ENCODE measurements at places on chromosomes 4 and X.

DNA sequence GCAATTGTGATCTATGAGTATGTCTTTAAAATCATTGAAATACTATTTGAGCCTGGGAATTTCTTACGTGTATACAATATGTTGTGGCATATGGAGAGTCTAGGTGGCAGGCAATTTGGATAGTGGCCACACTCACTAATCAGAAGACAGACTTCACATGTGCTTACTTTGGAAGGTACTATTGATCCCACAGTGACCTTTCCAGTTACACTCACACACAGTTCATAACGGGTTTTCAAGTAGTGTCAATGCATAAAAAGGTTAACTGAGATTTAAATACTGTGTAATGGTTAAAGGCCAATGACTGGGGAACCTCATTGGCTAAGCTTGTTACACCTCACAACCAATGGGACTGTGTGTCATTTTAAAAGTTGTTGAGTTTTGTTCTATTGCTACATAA lies 783.2 kb downstream of the RPA4 start:
- no peak for DNase-seq

GRCh38 chr4:7324651-7325121 lies 110.0 kb downstream of the PSAPL1 start:
- peak; percentile 66 for DNase-seq

DNA sequence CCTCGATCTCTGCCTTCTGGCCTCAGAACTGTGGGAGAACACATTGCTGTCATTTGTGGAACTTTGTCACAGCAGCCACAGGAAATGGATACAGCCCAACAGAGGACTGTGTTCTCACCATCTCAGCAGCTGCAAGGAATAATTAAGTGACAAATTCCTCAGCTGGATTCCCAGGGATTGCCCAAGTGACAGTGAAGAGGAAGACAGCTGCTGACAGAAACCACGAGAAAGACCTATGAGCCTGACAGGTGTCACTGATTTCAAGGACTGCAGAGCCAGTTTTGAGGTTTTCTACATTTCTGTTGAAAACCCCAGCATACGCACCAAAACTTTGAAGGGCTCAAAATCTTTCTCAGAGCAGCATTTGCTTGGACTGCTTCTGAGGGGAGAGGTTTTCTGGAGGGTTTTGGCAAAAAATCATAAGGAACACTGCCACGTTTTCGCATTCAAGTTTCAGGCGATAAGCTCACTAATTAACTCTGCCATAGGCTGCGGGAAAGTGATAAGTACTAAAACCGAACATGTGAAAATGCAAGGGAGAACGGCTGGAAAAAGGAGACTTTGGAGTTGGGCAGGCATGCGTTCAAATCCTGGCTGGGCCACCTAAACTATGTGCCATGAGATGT lies 88.8 kb downstream of the DRD5 start:
- DNase-seq: no peak

DNA sequence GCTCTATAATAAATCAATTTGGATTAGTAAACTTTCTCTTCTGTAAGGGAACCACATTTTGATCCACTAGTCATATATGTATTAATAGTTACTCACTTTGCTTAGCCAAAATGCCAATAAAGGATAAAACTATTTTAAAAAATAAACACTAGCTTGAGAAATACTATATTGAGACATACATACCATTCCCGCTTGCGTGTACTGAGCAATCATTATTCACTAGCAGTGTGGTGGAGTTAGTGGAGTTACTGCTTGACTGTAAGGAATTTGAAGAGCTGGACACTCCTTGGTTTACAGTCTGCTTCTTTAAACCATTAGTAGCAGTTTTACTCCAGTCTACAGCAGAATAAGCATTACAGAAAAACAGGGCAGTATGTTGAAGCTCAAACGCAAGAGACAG lies 10.8 kb upstream of the PHKA2 start:
- DNase-seq: no peak

DNA sequence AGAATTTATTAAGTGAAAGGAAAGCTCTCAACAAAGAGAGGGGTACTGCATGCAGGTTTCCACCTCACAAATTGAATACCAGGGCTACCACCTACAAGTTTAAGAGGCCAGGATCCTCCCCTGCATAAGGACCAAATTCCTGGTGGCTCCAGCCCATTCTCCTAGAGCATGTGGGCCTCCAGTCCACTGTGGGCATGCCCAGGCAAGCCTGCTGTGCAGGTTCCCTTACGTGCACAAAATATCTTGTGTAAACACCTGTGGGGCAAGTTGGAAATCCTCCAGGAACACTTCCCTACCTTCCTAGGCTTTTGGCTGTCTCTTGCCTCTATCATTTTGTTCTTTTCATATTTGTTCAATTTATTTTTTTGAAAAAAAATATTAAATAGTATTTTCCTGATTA lies 724.3 kb downstream of the ARAP2 start:
- DNase-seq: peak; percentile 29

DNA sequence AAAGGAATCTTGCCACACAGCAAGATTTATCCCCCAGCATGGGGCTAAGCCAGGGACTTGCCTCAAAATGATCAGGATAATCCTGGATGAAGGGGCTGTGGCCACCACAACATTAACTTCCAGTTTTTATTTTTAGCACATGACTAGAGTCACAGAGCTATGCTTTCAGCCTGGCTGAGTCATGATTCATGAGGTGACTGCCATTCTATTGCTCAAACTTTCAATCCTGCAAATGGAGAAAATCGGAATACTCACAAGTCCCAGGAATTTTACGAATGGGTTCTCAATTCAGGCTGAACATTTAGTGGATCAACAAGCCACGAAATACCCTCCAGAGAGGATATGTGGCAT lies 70.7 kb upstream of the HPGD start:
- DNase-seq: no peak

GRCh38 chrX:118974908-118975671 lies 672 bp downstream of the LONRF3 start:
- DNase-seq: peak; percentile 40

- DNase-seq: no peak
Measured at GRCh38 chr4:179536694-179537093, 2094.5 kb upstream of the AGA start.

GRCh38 chr4:126396703-126397102 lies 1081.9 kb downstream of the FAT4 start:
- no peak for DNase-seq

- DNase-seq: no peak
Measured at GRCh38 chr4:150482581-150482980, 99.4 kb upstream of the MAB21L2 start.

GRCh38 chr4:128571747-128572146 lies 237.8 kb upstream of the JADE1 start:
- DNase-seq: no peak

DNA sequence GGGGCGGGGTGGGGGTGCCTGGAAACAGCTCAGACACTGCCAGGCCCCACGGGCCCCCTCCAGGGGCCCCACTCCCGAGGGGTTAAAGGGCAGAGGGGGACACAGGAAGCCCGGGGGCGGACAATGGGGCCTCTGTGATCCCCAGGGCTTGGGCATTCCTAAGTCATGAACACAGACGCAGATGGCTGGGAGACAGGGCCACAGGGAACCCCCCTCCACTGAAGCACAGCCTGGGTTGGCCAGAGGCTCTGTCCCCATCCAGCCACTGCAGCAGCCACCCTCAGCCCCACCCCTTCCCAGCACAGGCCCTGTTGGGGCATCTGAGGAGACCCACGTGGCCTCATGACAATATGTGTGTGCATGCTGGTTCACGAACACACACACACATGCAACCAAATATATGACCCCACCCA lies 3.9 kb downstream of the L1CAM start:
- DNase-seq: no peak

DNA sequence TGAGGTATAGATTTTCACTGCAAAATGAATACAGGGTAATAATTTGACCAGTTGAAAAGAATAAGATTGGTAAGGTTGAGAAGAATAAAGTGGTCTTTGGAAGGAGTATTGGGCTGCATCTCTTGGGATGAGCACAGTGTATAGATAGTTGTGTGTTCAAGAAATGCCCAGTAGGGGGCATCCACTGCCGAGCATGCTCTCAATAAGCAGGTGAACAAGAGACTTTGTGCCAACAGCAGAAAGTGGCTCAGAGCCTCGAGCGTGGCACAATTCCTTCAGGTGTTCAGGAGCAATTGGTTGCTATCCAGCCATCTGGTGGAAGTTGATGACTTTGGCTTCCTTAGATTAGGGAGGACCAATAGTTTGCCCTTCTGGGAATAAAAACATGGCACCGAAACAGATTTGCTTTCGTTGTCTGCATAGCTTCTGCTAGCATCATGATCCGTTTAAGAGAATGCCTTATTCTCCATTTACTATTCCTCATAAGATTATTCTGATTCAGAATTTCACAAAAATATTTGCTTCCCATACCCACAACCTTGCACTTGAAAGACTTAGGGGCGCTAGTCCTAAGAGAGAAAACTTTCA lies 258.1 kb upstream of the NEIL3 start:
- peak; percentile 1 for DNase-seq

- no peak for DNase-seq
Measured at GRCh38 chrX:47234583-47234982, 1.8 kb downstream of the USP11 start.

DNA sequence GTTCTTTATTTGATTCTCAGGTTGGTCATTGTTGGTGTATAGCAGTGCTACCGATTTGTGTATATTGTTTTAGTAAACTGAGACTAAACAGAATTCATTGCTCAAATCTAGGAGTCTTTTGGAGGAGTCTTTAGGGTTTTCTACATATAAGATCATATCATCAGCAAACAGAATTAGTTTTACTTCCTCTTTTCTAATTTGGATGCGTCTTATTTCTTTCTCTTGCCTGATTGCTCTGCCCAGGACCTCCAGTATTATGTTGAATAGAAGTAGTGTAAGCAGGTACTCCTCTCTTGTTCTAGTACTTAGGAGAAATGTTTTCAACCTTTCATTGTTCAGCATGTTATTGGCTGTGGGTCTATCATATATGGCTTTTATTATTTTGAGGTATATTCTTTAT lies 92.6 kb downstream of the IQCM start:
- DNase-seq: no peak

- no peak for DNase-seq
Measured at GRCh38 chr4:83083925-83084475, 30.5 kb downstream of the PLAC8 start.

- DNase-seq: no peak
Measured at GRCh38 chr4:62208921-62209320, 1008.8 kb downstream of the ADGRL3 start.

DNA sequence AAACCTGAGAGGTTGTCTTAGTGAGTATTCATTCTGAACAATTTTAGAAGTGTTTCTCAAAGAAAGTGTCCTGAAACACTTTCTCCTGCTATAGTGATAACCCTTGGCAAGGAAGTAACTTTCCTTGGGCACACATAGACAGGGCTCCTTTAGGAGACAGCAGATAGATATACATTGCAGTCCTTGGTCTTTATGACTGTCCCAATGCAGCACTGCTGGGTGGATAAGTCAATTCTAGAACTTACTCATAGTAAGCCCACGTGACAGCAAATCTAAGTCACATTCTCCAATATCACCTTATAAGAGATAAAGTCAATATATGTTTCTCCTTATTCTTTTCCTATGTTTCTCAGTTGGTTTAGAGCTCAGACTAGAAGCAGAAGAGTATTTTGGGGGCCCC lies 46.7 kb downstream of the GPRASP3 start:
- no peak for DNase-seq

- no peak for DNase-seq
Measured at GRCh38 chr4:99013402-99013843, 17.9 kb downstream of the METAP1 start.

DNA sequence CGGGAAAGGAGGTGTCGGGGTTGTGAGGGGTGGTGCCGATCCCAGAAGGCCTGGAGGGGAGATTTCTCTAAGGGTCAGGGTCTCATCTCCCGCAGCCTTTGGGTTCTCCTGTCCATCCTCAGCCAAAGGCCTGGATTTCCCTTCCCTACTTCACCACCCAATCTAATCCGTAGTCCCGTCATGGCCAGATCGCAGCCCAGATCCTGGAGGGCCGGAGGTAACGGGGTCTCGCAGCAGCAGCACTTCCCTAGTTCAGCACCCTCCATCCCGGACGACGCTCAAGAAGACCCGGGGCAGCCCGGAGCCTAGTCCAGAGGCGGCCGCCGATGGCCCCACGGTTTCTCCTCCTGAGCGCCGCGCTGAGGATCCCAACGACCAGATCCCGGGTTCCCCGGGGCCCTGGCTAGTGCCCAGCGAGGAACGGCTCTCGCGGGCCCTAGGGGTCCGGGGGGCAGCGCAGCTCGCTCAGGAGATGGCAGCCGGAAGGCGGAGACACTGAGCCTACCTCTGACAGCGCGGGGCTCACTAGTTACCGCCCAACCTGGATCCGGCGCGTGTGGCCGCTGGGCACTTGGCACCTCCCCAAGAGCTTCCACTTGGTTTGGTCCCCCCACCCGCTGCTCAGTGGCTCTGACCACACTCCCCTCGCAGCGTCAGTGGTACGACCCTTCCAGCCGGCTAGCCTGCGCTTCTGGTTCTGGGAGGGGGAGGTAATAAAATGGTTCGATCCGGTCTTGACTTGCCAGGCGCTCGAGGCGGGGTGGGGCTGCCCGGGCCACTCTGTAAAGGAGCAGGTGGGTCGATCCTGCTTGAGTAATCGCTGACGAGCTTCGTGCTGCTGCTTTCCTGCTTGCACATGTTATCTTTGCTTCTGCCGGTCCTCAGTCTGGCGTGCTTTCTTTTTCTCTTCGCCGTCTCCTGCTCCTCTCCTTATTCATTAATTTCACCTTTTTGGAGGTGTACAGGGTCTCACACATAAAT lies 3.6 kb downstream of the MAGIX start:
- peak; percentile 88 for DNase-seq

- DNase-seq: no peak
Measured at GRCh38 chrX:97405031-97405660, 521.4 kb downstream of the RPA4 start.

DNA sequence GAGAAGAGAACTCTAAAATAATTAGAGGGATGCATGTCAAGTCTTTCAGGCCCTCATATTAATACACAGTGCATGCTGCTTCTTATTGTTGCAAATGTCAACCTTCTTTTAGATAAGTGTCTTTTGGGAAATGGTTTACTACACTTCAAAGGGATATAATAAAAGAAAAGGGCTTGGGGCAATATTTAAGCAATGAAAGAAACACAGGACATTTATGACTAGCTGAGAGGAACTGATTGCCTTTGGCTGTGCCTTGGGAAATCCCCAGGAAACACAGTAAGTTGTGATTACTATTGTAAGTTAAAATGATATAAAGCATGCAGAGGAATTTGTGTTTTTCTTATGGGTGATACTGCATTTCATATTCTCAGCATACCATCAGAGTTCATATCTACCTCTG lies 1036.2 kb upstream of the GRID2 start:
- DNase-seq: no peak

DNA sequence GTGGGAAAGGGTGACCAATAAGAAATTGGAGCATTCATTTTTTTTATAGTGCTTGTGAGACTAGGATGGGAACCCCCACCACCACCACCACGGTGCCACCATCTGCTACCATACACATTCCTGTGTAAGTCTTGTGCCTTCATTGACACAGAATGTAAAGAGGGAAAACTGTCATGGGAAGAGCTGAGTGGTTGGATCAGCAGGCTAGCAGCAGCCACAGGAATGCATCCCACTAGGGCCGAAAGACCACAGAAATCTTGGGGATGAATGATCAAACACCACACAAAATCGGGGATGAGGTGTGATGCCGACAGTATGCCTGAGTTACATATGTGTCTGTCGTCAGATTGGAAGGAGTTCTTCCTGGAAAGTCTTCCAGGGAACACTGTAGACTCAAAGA lies 69.2 kb downstream of the SRPX start:
- DNase-seq: no peak
